ENCODE measurements at places on chromosomes 7 and 10.

GRCh38 chr7:125908711-125909110, 979.1 kb upstream of the POT1 start:
- no peak for DNase-seq

- no peak for DNase-seq
Observed at GRCh38 chr10:19952224-19953010, 136.2 kb downstream of the PLXDC2 start.

- no peak for DNase-seq
Observed at GRCh38 chr10:126380352-126381076, 7.8 kb downstream of the ADAM12 start.

DNA sequence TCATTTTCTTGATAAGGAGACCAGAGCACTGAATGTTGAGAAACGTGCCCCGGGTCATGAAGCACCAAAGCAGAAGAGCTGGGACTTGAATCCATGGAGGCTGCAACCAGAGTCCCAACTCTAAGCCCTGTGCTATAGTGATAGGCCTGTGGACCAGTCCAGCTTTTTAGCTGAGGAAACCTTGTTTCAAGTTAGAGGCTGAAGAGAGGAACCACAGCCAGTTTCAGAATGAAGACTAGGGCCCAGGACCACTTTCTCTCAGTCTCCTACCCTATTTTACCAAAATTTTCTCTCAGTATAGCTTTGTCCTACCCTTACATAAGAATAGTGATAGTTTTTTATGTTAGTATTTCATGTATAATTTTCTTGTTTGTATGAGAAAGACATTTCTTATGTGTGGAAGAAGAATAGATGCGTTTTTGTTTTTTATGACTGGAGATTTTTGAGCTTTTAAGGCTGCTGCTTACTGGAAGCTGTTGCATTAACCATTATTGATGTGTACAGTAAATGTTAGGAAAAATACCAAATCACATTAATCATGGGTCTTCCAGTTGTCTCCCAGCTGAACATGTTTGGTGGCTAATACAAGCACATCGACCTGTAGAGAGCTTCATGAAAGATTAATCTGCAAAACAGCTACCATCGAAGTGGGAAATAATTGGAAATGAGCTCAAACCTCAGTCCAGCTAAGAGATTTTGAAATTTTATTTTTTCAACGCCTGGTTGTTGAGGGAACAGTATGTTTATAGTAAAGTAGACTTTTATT, 45.0 kb upstream of the CSTF2T start:
- DNase-seq, result no peak

GRCh38 chr7:21903020-21903786, 42.5 kb downstream of the CDCA7L start:
- DNase-seq, result no peak

DNA sequence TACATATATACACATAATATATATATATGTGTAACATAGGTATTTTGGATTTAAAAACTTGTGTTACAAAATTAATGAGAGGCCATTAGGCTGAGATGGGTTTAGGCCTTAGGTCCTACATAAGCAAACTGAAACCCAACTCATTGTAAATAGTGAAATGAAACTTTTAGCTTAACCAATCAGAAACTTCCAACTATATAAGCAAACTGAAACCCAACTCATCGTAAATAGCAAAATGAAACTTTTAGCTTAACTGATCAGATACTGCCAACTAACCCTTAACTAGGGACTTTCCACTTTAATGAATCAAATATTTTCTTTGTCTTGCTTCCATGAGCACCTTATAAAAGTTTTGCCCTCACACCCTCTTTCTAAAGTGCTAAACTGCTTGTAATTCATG, 17.3 kb upstream of the SAMD9L start:
- DNase-seq, result peak; percentile 26

GRCh38 chr10:71713135-71714030, 6.2 kb downstream of the C10orf105 start:
- DNase-seq, result peak; percentile 52

- no peak for DNase-seq
Observed at GRCh38 chr7:1890289-1891235, 220.5 kb downstream of the ELFN1 start.

GRCh38 chr10:71532878-71533277, 136.2 kb downstream of the CDH23 start:
- no peak for DNase-seq

- peak; percentile 28 for DNase-seq
Observed at GRCh38 chr10:24617771-24618396, 105.8 kb downstream of the ARHGAP21 start.

- DNase-seq, result no peak
Observed at GRCh38 chr7:158428837-158429753, 158.5 kb downstream of the PTPRN2 start.

DNA sequence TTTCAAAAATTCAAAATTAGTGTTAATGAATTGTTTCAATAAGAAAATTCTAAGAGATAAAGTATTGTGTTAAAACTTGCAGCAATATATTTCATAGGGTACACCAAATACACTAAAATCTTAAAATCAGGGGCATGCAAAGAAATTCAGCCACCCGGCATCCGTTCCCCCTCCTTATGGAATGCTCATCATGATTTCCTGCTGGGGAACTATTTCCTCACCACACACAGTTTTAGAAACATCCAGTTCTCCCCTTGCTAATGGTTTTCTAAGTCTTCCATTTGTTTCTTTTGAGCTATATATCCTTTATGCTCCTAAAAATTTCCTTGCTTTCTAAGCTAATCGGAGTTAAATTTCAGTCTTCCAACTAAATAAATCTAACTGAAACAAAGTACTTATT, 60.7 kb downstream of the CHCHD3 start:
- DNase-seq, result no peak

- no peak for DNase-seq
Observed at GRCh38 chr7:1669954-1670893, at the start of gene ELFN1. ELFN1 (plus strand) TSS chr7:1670277; CDS start chr7:1744597, 74,320 bp downstream.

GRCh38 chr10:60704471-60704870, 73.8 kb upstream of the CDK1 start:
- DNase-seq, result no peak

- DNase-seq, result no peak
Observed at GRCh38 chr7:75866114-75866488, 12.7 kb upstream of the RHBDD2 start.

DNA sequence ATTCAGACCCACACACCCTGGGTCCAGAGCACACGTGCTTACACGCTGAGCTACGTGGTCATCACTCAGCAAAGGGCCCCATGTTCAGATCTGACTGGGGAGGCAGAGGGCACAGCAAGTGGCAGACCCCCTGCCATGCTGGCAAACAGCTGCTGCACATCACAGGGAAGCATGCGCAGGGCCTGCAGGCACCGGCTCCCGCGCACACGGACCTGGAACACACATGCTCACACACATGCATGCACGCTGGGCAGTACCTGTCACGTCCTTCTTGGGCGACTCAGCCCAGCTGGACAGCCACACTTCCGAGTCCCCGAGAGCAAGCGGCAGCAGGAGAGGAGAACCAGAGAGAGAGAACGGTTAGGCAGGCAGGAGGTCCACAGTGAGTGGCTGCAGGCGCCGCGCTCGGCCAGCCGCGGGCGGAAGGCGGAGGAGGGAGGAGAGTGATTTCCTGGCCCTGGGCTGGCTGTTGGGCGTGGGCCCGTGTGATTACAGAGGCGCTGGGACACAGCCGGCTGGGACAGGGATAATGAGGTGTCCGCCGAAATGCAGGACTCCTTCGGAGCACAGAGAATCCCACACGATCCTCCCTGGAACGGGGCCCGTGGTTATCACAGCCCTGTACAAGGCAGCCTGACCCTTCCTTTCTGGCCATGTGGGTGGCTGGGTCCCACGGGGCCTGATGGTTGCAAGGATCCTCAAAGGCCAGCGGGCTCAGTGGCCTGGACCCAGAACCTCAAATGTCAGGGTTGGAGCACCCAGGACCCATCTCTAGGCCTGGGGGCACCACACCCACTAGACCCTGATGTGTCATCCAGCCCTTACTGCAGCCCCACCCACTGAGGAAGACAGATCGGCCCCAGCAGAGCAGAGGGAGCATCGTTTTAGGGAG, 175.1 kb downstream of the NEURL1 start:
- peak; percentile 23 for DNase-seq

DNA sequence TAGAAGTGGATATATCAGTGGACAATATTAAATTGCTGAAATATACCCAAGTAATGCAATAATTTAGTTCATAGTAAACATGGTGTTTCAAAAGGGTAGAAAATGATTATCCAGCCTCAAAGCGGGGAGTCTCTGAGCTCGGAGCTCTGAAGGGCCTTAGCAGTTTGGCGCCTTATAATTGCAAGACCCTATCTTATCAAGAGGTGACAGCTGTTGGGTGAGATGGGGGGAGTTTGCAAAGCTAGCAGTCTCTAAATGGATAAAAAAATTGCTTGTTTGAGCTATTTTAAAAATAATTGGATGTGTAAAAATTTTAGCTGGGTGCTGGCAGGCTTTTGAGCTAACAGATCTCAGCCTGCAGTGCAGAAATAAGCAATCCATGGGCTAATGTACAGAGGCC, 219.2 kb downstream of the CCSER2 start:
- no peak for DNase-seq

- no peak for DNase-seq
Observed at GRCh38 chr10:66746246-66746645, 179.6 kb upstream of the LRRTM3 start.

DNA sequence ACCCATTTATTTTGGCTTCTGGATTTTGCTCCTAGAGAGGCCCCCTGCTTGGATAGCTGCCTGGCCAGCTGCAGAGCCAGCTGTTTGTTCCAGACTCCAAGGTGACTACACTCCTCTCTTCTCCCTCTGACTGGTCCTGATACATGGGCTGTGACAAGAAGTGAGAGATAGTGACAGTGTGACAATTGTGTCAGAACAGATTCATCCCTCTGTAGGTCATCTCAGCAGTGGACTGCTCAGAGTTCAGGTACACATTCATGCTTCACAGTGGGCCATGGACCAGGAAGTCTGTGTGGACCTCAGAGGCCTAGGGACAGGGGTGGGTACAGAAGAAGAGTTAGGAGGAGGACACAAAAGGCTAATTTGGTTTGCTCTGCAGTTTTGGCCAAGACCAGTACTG, 188.2 kb upstream of the MKLN1 start:
- no peak for DNase-seq

DNA sequence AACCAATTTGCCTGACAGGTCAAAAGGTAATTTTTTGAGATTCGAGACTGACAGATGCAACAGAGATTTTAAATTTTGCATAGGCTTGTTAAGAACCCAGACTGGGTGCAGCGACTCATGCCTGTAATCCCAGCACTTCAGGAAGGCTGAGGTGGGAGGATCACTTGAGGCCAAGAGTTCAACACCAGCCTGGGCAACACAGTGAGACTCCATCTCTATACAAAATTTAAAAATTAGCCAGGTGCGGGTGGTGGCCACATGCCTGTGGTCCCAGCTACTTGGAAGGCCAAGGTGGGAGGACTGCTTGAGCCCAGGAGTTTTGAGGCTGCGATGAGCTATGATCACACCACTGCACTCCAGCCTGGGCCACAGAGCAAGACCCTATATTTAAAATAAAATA, 34.6 kb downstream of the AMZ1 start:
- DNase-seq, result no peak

- no peak for DNase-seq
Observed at GRCh38 chr10:84076540-84077195, 62.6 kb upstream of the GHITM start.

- DNase-seq, result no peak
Observed at GRCh38 chr10:101941871-101942270, 98.3 kb upstream of the KCNIP2 start.

DNA sequence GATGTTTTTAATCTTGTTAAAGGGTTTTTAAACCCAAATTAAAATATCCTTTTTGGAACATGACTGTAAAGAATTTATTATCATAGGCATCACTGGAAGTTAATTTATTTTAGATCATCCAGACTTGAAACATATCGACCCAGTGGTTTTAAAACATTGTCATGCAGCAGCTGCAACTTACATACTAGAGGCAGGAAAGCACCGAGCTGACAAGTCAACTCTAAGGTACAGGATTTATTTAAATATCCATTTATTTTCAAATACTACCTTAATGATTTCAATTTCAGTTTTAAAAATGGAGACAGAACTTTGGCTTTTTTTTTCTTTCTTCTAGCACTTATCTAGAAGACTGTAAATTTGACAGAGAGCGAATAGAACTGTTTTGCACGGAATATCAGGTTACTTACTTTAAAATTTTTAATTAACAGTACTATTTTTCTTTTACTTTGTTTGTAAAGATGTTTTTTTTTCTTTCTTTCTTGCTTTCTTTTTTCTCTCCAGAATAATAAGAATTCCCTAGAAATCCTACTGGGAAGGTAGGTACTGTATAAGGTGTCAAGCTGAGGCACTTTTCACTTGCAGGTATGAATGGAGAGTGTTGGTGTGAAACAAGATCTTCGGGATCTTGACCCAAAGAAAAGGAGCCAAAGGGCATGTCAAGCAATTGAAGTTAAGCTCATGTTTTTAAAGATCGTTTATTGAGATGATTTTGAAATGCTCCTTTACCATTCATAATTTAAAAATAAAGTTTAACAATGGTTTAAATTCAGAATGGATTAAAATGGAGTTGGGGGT, 1.8 kb downstream of the COMMD3 start:
- DNase-seq, result no peak

DNA sequence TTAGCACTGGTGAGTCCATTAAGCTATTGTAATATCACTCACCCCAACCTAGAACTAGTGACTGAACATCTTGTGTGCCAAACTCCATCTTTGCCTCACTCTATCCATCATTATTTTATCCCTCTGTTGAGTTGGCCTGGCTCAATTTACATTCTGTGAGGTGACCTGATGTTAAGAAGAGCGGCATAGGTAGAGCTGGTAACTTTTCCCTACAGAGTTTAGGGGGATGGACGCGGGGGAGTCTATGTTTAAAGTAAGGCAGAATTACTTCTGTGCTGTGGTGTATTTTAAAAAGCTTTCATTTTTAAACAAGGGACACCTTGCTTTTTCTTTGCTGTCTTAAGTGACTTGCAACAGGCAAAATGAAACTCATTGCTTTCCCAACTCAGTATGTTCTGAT, 186.3 kb downstream of the CREB5 start:
- DNase-seq, result no peak

GRCh38 chr7:80591654-80592053, 46.8 kb upstream of the CD36 start:
- no peak for DNase-seq

DNA sequence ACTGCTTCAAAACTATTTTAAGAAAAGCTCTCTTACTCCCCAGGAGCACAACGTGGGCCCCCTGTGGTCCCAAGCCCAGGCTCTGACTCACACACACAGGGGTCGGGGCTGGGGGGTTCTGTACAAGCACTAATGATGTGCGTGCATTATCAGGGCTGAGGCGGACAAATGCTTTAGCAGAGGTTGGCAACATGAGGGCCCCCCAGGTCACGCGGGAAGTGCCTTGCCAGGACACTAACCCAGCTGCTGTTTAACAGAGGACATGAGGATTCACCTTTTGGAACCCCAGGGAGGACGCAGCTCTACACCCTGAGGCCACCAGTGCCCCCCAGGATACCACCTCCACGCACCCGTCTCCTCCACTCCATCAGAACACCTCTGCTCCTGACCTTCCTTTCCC, 342.8 kb downstream of the DNAJB6 start:
- DNase-seq, result no peak
